ENCODE measurements at places on chromosomes 3 and 15.
A peak's percentile ranks its signal among the peaks of the same experiment; 100 is the strongest.

- no peak for DNase-seq
Observed at GRCh38 chr15:55434989-55435825, 26.9 kb downstream of the PIERCE2 start.

- DNase-seq = no peak
Observed at GRCh38 chr15:55108448-55108847, 88.3 kb downstream of the RSL24D1 start.

DNA sequence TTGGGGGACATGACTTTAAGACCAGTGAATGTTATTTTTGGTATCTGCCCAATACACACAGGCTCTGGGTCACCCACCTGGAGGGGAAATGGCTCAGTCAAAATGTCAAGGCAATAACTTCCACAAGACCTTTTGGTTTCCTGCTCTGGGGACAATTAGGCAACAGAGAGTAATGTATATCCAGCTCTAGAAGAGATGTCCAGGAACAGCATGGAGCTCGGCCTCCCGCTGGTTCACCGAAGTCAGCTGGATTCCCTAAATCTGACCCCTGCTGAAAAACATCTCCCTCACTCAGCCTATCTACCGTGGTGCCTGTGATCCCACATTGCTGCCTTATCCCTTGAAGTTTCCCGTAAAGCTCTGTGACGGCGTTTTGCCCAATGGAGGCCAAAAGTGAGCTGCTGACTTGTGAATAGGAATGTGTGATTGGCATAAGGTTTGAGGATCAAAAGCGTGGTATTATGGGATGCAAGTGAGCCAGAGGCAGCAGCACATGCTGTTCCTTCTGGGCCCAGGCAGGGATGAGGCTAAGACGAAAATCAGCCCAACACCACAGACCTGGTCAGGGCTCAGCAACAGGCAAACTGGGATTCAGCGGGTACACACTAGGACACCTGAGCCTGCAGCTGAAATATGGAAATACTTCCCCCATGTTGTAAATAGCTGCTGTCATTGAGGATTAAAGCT lies 47.2 kb upstream of the SLC6A11 start:
- DNase-seq = no peak

GRCh38 chr15:45790325-45790943 lies 155.6 kb downstream of the SQOR start:
- DNase-seq = no peak

DNA sequence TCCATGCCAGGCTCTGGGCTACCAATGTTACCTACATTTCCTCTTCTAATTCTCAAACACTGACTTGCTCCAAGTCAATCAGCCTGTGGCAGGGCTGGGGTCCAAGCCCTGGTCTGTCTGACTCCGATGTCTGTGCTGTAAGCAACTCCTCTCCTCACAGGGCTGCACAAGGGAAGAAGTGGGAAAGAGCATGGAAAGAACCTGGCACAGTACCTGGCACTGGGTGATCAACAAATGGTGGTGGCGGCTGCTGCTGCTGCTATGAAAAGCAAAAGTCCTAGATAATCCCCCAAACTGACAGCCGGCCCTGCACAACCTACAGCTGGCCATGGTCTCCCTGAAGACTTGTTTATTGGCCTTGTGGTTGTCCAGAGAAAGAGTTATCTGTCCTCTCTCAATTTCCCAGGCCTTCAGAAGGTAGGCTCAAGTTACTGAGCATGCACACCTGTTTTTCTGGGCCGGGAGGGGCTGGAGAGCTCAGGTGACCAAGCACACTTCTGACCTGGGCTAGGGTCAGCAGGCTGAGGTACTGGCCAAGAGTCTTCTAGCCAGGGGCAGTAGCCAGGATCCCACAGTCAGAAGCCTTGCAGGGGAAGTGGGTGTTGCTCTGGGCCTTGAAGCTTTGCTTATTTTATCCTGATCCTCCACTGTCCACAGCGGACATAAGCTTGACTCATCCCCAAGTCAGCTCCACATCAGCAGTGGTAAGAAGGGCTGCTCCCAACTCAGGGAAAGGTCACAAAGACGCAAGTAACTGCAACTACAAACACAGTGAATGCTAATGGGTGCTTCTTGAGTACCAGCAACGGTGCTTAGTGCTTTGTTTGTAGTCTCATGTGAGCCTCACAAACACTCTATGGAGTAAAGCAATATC lies 35.3 kb upstream of the KY start:
- no peak for DNase-seq

GRCh38 chr3:113058188-113058587 lies 67.4 kb downstream of the GTPBP8 start:
- DNase-seq = no peak

GRCh38 chr15:72902245-72902918 lies 118.8 kb upstream of the ADPGK start:
- peak; percentile 23 for DNase-seq

DNA sequence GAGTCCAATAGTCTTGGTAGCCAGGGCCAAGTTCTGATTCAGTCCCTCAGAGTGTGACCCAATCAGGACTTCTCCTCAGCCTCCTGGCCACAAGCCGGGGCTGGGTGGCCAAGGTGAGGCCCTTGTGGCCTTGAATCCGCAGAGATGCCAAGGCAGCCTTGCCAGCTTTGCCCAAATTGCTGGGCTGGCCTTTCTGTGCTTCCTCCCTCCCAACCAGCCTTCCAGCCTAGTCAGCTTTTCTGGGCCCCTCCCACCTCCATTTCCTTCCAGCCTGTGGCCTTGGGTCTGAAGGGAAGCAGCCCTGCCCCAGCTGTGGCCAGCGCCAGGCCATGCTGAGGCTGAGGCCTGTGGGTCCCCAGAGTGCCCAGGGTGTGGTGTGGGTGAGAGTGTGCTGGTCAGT lies 34.3 kb upstream of the ANKDD1A start:
- peak; percentile 65 for DNase-seq

- no peak for DNase-seq
Observed at GRCh38 chr3:5188419-5189221, 1.1 kb downstream of the EDEM1 start.

DNA sequence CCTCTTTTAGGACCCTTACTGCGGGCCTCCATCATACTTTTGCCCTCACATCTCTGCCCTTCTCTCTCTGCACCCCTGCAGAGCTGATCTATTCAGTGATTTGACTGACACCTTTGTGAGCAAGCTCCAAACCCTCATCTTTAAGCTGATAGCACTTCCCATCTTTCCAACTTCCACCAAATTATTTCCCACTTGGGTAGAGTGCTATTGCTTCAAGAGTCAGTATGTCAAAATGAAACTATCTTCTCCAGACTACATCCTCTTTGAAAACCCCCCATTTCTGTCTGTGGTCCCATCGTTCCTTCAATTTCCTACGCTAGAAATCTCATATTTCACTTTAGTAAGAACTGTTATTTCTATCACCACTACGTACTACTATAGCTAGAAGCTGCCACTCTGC lies 19.7 kb downstream of the ZWILCH start:
- no peak for DNase-seq

- no peak for DNase-seq
Observed at GRCh38 chr3:120765830-120766493, 23.4 kb downstream of the GTF2E1 start.

DNA sequence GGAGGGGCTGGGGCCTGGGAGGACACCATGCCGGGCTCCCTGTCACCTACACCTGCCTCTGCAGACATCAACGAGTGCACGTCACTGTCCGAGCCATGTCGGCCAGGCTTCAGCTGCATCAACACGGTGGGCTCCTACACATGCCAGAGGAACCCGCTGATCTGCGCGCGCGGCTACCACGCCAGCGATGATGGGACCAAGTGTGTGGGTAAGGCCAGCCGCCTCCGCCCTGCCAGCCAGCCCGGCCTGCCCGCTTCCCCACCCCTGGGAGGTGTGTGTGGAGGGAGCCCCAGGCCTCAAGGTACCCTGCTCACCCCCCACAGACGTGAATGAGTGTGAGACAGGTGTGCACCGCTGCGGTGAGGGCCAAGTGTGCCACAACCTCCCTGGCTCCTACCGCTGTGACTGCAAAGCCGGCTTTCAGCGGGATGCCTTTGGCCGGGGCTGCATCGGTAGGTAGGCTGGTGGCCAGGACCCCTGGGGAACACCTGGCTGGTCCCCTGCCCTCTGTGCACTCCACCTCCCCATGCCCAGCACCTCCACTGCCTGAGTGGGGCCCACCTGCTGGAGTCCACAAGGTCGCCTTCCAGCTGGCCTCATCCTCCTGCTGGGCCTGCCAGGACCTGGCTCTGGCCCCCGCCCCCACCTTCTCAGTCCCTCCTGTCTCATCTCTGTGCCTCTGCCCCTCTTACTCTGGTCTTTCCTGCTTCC lies 80.1 kb downstream of the FBLN2 start:
- DNase-seq = no peak

- DNase-seq = no peak
Observed at GRCh38 chr15:57665939-57666338, 40.6 kb upstream of the POLR2M start.

DNA sequence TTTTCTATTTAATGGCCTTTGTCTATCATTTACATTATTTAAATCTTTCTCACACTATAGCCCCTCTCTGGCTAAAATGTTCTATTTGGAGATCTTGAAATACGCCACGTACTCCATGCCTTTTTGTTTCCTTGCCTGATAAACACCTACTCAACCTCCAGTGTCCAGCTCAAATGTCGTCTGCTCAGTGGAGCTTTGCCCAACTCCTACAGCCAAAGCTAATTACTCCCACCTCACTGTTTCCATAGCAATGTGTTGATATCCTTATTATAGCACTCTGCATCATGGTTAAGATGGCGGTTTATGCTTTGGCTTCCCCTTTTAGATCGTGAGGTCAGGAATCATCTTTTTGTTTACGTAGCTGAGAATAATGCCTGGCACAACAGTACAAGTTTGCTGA lies 55.9 kb downstream of the NGLY1 start:
- DNase-seq = no peak

DNA sequence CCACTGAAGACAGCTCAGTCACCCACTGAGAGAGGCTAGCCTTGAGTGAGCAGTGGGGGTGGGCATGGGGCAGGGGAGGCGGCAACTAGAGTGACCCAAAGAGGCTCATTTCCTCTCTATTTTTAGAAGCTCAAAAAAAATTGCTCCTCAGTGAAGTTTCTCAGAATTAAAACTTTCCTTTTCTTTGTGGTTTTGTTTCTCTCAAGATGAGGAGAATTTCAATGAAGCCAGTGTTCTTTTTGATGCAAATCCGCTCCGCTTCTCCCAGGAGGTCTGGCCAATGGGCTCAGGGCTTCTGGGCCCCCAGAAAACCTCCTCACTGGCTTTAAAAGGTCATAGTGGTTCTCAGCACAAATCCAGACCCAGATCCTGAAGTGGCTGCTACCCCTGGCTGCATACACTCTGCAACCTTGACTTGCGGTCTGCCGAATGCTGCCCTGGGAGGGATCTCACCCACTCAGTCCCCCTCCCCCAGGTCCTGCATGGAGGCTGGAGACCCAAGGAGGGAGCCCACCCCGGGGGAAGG lies at the start of gene ACSBG1:
Gene ACSBG1, minus strand, starts transcription at position 51 of the 526 bp plus-strand sequence. CDS start 64 bp downstream, outside the sequence.
- peak; percentile 46 for DNase-seq

DNA sequence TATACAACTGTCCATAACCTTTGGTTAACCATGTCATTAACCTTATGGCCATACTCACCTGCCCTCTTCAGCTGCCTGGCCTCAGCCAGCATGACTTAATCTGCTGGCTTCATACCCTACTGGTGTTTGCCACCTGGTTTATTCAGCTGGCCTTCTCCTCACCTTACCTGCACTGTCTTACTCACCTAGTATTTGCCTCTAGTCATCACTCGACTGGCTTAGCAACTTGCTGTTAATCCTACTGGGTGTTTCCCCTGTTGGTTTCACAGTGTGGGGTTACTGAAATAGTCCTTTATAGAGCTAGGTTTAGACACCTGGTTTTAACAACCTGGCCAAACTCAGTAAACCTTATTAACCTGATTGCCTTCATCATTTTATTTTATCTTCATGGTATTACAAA lies 96.4 kb downstream of the IL12A start:
- no peak for DNase-seq

- DNase-seq = no peak
Observed at GRCh38 chr3:72042397-72043203, 257.7 kb upstream of the PROK2 start.

- no peak for DNase-seq
Observed at GRCh38 chr3:130509008-130509407, 8.0 kb upstream of the COL6A6 start.

DNA sequence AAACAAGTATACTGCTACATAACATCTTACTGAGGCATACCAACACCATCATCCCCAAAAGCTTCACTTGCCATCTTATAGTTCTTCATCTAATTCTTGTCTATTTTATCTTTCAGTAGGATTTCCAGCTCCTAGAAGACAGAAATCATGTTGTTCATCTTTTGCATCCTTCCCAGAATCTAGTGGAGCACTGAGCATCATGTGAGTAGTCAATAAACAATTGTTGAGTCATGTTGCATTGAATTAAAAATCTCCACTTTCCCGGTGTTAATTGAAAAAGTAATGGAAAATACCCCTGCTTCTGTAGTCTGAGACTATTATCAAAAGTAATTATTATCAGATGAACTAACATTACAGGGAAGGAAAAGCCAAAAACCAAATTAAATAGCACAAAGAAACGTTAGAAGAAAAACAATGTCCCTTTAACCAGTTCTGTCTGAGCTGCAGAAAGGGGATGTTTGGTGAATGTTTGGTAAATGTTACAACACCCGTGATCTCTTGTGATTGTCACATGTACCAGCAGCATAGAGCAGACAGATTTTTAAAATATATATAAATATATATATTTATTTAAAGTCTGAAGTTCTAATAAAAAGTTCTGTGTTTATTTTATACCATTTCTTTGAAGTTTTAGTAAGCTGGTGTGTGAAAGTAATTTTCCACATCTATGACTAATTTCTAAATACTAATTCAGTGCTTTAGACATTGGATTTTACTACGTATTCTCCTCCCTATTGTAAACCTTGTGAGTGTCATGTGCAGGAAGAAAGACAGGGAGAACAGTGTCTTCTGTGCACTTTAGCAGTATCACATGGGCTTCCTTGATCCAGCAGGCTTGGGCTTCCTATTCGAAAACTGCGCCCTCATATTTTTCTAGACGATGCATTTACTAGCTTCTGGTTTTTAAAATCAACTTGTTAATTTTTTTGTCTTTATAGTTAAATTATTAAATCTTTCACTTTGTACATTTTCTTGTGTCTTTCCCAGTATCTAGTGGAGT lies 85.6 kb downstream of the RAP2B start:
- no peak for DNase-seq

GRCh38 chr3:50620820-50621219 lies 3.9 kb downstream of the MAPKAPK3 start:
- DNase-seq = no peak

DNA sequence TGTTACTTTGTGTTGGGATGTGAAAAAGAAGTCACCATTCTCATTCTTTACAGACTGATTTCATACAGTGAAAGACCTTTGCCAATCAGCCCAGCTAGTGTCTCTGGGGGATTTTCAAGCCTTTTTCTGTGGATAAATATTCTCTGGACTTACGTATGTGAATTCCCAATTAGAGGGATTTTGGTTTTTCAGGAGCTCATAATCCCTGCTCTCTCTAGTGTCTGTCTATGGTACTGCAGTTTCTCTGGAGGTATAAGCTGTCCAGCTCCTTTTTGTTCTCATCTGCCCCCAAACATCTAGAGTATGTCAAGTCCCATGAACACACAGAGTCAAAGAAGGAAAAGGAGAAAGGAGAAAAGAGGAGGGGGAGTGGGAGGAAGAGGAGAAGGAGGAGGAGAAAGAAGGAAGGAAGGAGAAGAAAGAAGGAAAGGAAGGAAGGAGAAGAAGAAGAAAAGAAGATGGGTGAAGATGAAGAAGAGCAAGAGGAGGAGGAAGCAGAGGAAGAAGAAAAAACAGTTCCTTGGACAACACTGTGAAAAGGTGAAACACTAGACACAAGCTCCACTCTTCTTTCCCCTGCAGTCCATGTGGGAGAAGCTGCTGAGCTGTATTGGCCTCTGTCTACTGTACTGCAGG lies 218.6 kb downstream of the GREM1 start:
- DNase-seq = no peak

GRCh38 chr3:72661115-72661457 lies 187.2 kb downstream of the SHQ1 start:
- peak; percentile 21 for DNase-seq

Measured in head of caudate nucleus (tissue), 42 donors.